Neural crest cell (in vitro differentiated cells): ENCODE measurements at places on chromosomes 11 and 22. TPM values are rescaled to one million over a fixed set of nuclear protein-coding genes. Genes with fewer than 3 reads are reported as not detected.

DNA sequence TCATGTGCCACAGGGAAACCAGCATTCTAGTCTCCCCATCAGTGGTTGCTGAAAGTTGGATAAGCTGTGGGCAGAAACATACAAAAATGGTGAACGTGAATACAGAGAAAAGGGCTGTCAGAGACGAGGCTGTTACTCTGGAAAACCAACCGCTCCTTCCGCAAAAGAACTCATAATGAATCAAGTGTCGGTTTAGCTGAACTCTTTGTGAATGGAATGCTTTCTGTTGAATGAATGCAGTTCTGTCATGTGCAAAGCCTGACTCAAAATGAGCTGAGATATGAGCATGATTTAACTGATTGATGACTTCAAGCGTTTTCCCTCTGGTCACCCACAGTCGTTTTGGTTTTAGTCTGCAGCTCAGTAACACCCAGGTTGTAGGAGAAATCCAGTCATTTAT, 298.3 kb downstream of the ETS1 start:
- H3K27me3 ChIP-seq = peaks cover 8% of the 10 kb centered on the region
- peaks cover 41% of the 10 kb centered on the region for H3K4me1 ChIP-seq
- no peak overlapping the region for H3K27ac ChIP-seq
- DNase-seq = no peak

- no peak overlapping the region for H3K4me3 ChIP-seq
- no peaks in the 10 kb centered on the region for H3K36me3 ChIP-seq
Measured at GRCh38 chr11:135004495-135004894, 592.5 kb upstream of the B3GAT1 start.

DNA sequence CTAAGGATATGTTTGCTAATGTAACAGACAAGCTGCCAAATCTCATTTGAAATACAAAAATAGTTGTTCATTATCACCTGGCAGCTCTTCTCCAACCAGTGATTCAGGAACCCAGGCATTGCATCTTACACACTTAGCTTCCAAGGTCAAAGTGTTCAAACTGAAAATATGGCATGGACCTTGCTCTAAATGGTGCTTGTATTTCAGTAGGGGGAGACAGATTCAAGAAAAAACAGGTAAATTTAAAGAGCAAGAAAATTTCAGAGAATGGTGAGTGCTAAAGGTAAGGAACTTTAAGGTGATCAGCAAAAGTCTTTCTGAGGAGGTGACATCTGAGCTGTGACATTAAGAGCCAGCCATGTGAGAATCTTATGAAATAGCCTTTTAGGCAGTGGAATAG, 82.8 kb upstream of the E2F8 start:
- H3K36me3 ChIP-seq = no peaks in the 10 kb centered on the region
- no peak overlapping the region for H3K4me3 ChIP-seq
- DNase-seq = no peak
- peaks cover 6% of the 10 kb centered on the region for H3K4me1 ChIP-seq
- H3K27ac ChIP-seq = no peak overlapping the region
- H3K27me3 ChIP-seq = peaks cover 3% of the 10 kb centered on the region

DNA sequence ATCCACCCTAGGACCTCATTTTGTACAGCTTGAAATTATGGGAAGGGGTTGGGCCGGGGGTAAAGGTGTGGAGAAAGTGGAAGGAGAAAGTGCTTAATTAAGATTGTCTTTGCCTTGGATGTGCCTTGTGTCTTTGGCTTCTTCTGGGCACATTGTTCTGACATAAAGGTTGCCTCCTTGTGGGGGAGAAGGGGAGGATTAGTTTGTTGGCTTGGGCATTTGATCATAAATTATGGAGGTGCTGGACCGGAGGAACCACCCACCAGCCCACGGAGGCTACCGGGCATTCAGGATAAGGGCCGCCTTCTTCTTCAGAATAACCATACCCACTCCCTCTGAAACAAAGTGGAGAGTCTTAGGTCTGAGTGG, 1.3 kb downstream of the PAFAH1B2 start:
- H3K27me3 ChIP-seq = peaks cover 14% of the 10 kb centered on the region
- no peak for DNase-seq
- H3K36me3 ChIP-seq = peaks cover 2% of the 10 kb centered on the region
- peak overlapping the region; percentile 83 for H3K27ac ChIP-seq
- H3K4me3 ChIP-seq = peak overlapping the region; percentile 99

DNA sequence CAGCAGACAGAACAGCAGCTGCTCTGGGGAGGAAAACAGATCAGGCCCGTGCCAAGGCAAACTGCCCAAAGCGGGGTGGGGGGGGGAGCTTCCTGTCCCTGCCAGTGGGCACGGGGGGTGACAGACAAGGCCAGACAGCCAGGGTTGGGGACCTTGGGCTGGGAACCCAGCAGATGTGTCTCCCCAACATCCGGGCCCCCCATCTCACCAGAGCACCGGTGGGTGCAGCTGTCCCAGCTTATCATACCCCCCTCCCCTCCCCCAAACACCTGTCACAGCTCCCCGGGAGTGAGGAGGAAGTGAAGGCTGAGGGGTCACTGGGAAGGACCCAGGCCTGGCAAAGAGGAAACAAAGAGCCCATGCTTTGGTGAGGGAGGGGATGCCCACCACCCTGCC, 1.3 kb downstream of the PPP1R14B start:
- peak overlapping the region; percentile 90 for H3K4me3 ChIP-seq
- peaks cover 5% of the 10 kb centered on the region for H3K27me3 ChIP-seq
- no peaks in the 10 kb centered on the region for H3K36me3 ChIP-seq
- no peak overlapping the region for H3K27ac ChIP-seq

- H3K4me3 ChIP-seq = no peak overlapping the region
- peaks cover 7% of the 10 kb centered on the region for H3K4me1 ChIP-seq
- no peak for DNase-seq
- no peak overlapping the region for H3K27ac ChIP-seq
- H3K36me3 ChIP-seq = no peaks in the 10 kb centered on the region
- H3K27me3 ChIP-seq = no peaks in the 10 kb centered on the region
Measured at GRCh38 chr11:87355596-87355995, 317.9 kb downstream of the TMEM135 start.

GRCh38 chr11:6703247-6704063, 20.3 kb upstream of the MRPL17 start:
- H3K27me3 ChIP-seq = no peaks in the 10 kb centered on the region
- H3K27ac ChIP-seq = no peak overlapping the region
- peak; percentile 30 for DNase-seq
- H3K4me1 ChIP-seq = peaks cover 30% of the 10 kb centered on the region
- H3K36me3 ChIP-seq = no peaks in the 10 kb centered on the region

GRCh38 chr11:1505480-1505879, 18.9 kb upstream of the MOB2 start:
- DNase-seq = no peak
- H3K36me3 ChIP-seq = no peaks in the 10 kb centered on the region
- H3K27ac ChIP-seq = no peak overlapping the region

- H3K4me3 ChIP-seq = no peak overlapping the region
- no peak for DNase-seq
- H3K4me1 ChIP-seq = no peaks in the 10 kb centered on the region
- no peak overlapping the region for H3K27ac ChIP-seq
- no peaks in the 10 kb centered on the region for H3K36me3 ChIP-seq
- no peaks in the 10 kb centered on the region for H3K27me3 ChIP-seq
Measured at GRCh38 chr11:56410801-56411200, 1.7 kb upstream of the OR5AL1 start.

- no peak overlapping the region for H3K27ac ChIP-seq
- no peaks in the 10 kb centered on the region for H3K4me1 ChIP-seq
- no peak for DNase-seq
- no peak overlapping the region for H3K4me3 ChIP-seq
- H3K36me3 ChIP-seq = peaks cover 5% of the 10 kb centered on the region
Measured at GRCh38 chr11:24411791-24412190, 85.1 kb upstream of the LUZP2 start.

DNA sequence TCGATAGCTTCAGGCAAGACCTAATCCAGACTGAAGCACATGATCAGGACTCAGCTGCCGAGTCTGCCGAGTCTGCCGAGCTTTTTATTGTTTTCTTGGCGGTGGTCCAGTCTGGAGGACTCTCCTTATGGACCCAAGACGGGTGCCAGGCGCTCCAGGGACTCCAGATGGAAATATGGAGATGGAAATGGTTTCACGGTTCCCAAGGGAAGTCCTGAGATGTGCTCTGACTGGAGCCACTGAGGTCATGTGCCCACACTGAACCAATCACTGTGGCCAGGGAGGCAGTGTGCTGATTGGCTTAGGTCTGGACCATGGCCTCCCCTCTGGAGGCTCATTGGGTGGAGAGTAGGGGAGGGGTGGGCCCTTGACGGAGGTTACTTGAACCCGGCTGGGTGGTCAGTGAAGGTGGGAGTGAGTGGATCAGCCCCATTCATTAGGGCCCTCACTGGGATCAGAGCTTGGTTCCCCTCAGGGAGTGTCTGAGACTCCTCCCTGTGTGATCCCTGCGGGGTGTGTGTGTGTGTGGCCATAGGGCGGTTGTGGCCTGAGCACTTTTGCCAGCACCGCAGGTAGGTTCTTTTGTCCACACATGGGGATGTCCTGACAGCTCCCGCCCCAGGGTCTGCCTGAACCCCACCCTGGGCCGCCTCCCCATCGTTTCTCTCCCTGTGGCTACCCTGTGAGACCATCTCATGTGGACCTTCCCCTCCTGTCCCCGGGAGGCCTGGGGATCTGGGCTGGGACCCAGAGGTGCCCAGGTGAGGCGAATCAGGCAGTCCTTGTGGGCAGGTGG, 14.0 kb downstream of the RPS6KA4 start:
- peaks cover 4% of the 10 kb centered on the region for H3K4me1 ChIP-seq
- H3K27me3 ChIP-seq = no peaks in the 10 kb centered on the region
- peaks cover 9% of the 10 kb centered on the region for H3K36me3 ChIP-seq
- DNase-seq = no peak
- H3K27ac ChIP-seq = no peak overlapping the region

MCM5 gene
- 174 and 187 TPM in 2 replicates for total RNA-seq

BARX2 gene
- not detected in 2 replicates for total RNA-seq

CNIH2 gene
- total RNA-seq = 44.6 and 46.0 TPM in 2 replicates

GAL gene
- 1.1 and 1.8 TPM in 2 replicates for total RNA-seq

IFT27 gene
- 50.9 and 55.4 TPM in 2 replicates for total RNA-seq

SLN gene
- total RNA-seq = not detected in 2 replicates
